ENCODE measurements at places on chromosomes 13 and 19. TPM values are rescaled to one million over a fixed set of nuclear protein-coding genes. Genes with fewer than 3 reads are reported as not detected.

DNA sequence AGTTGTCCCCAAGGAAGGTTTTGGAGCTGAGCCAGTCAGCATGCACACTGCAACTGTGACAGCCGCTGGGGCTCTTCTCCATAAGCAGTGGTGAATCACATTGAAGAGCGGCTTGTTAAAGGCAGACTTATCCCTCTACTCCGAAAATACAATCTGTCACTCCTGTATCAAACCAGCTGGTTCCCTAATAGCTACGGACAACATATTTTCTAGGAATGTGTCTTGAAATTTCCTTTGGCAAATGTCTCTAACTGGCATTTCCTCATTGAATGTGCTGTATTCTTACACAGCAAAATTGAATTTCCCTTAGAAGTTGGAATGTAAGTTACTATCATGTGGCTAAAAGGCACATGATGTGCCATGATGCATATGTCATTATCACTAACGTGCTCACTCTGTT lies 104.0 kb upstream of the GPR12 start:
- no peak for ATAC-seq

- ATAC-seq: no peak
Measured at GRCh38 chr13:110774051-110774450, 60.6 kb downstream of the ING1 start.

DNA sequence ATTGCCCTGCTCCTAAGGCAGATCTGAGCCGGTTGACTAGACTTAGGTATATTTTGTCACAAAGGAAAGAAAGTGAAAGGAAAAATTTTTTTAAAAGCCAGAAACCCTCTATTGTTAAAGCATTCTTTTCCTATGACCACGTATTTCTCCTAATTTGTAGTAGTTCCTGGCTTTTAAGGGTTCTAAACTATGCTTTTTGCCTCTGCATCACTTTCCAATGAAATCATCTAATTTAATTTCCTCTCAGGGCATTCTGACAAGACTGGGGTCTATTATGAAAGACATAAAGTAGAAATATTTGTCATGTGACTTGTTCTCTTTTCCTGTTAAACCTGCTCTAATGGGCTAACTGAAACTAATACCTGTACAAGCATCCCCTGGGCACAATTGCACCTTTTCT lies 233.0 kb upstream of the PRR20A start:
- no peak for ATAC-seq

DNA sequence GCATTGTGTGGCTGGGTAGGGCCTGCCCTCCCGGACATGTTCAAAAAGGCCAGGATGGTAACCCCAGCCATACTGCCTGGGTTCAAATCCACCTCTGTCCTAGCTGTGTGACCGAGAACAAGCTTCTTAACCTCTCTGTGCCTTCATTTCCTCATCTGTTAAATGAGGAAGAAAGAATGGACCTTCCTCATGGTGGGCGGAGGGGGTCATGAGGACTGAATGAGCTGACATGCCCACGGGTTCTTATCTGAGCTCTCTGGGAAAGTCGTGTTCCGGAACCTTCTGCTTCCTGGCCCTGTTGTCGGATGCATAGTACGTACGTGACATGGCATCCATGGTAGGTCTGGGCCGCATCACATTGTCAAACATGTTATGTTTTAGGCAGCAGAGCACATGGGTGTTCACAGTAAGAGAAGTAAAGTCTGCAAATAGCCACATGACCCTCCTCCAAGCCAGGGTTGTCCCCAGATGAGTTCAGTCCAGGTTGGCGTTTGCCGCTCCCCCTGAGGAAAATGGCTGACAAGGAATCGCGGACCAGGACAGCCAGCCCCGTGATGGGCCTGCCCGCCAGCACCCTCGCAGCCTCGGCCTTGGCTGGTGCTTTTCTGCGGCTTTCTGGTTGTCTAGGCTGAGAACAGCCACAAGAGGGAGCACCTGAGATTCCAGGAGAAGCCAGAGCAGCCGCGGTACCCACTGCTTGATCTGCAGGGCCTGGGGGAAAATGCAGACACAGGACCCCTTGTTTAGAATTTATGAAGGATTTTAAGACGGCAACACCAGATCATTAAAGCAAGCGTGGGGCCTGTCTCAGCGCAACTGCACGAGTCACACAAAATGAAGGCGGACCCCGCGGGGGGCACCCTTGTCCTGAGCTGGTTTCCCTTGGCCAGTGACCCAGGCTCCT lies 2.4 kb upstream of the NTN5 start:
- peak; percentile 89 for ATAC-seq

DNA sequence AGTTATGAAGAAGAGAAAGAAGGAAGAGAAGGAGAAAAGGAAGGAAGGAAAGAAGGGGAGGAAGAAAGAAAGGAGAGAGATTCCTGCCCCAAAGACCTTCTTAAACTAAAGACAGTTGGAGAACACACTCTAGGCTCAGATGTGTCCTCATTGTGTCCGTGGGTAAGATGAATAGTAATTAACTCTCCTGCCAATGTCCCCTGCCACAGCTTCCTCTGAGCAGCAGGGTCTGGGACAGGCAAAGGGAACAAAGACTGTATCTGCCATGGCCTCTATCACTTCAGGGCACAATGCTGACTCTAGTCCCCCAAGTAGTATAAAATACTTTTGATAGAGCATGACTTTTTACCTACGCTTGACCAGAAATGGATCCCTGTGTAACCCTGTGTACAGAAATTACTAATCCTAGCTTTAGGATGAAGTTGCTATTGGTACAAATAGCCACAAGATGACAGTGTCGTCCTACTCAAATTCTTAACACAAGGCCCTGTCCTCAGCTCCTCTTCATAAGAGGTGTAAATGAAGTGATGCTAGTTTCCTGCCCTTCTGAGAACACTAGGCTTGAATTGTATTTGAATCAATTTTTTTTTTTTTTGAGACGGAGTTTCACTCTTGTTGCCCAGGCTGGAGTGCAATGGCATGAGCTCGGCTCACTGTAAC lies 186.2 kb upstream of the GPR12 start:
- peak; percentile 69 for ATAC-seq

GRCh38 chr19:29681422-29682235 lies 16.4 kb downstream of the PLEKHF1 start:
- ATAC-seq: no peak

DNA sequence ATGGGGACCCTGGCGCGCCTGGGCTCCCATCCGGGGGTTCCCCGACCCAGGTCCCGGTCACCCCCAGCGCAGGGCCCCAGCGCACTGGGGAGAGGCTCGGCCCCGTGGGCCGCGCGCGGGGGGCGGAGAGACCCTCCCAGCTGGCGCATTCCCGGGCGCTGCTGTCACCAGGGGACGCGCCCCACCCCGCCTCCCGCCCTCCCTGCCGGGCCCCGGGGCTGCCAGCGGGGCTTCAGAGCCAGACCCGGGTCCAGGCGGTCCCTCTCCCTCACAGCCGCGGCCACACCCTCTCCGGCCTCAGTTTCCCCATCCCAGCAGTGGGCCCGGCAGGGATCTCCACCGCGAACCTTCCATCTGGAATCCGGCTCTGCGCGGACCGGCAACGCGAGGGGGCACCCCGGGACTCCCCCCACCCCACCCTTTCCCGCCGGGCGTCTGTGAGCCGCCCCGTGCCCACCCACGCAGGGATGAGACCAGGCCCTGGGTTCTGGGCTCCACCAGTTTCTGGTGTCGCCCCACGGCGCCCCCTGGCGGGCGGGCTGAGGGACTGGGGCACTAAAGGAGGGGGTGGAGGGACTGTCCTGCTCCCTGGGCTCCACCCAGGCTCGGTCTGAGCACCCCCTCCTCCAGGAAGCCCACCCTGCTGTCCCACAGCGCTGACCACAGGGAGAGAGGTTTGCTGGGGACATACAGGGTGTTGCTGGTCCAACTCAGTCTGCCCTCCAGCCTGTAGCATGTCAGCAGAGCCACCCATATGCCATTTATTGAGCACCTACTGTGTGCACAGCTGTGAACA lies 878 bp upstream of the ADAMTSL5 start:
- ATAC-seq: peak; percentile 63

- peak; percentile 86 for ATAC-seq
Measured at GRCh38 chr13:86757236-86757978, 913.8 kb upstream of the SLITRK5 start.

- ATAC-seq: no peak
Measured at GRCh38 chr13:52374873-52375411, 31.0 kb downstream of the THSD1 start.

GRCh38 chr13:59464926-59465325 lies 698.8 kb downstream of the DIAPH3 start:
- ATAC-seq: no peak

DNA sequence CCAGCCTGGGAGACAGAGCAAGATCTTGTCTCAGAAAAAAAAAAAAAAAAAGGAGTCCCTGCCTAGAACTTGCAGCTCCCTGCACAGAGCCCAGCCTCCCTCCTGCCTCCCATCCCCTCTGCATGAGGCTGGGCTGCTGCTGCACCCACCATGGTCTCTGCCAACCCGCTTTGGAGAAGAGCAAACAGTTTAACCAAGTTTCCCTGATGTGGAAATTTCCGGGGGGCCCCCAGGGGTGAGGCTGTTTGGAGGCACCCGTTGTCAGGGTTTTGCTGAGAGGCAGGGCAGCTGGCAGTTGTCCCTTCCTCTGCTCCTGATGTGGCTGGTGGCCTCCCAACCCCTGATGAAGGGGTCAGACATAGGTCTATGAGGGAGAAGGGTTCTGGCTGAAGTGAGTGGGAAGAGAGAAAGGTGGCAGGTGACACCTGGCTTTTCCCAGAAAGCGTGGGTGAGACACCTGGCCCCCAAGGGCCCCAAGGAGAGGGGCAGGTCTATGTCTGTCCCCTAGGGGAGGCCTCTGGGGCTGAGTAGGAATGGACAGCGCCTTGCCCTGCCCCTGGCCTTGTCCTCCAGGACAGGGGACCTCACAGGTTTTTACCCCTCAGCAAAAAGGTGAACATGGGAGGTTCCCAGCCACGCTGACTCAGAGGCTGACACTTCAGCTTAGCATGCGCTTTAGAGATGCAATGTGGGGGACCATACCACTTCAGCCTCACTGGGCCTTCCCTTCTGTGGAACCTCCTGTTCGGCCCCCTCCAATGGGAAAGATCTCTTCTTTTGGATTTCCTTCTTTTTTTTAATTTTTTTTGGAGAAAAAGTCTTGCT lies 5.5 kb downstream of the LRP3 start:
- no peak for ATAC-seq

DNA sequence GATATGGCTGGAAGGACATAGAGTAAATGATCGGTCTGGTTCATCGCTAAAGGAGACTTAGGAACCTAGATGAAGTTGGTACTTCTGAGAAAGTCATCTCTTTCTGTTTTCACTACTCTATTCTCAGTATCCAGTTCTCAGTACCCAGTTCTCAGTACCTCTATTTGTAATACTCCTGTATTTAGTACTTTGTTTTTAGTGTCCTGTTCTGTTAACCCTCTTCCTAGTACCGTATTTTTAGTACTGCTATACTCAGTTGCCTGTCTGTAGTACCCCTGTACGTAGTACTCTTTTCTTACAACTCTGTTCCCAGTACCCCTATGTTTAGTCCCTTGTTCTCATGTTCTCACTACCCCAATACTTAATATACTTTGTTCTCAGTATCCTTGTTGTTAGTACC lies 1.2 kb downstream of the RFXAP start:
- ATAC-seq: peak; percentile 77

Gene NCR1
- total RNA-seq: not detected

Gene TNFAIP8L1
- 23.6 TPM for total RNA-seq

- ATAC-seq: no peak
Measured at GRCh38 chr13:99996381-99996973, 14.9 kb downstream of the ZIC2 start.

DNA sequence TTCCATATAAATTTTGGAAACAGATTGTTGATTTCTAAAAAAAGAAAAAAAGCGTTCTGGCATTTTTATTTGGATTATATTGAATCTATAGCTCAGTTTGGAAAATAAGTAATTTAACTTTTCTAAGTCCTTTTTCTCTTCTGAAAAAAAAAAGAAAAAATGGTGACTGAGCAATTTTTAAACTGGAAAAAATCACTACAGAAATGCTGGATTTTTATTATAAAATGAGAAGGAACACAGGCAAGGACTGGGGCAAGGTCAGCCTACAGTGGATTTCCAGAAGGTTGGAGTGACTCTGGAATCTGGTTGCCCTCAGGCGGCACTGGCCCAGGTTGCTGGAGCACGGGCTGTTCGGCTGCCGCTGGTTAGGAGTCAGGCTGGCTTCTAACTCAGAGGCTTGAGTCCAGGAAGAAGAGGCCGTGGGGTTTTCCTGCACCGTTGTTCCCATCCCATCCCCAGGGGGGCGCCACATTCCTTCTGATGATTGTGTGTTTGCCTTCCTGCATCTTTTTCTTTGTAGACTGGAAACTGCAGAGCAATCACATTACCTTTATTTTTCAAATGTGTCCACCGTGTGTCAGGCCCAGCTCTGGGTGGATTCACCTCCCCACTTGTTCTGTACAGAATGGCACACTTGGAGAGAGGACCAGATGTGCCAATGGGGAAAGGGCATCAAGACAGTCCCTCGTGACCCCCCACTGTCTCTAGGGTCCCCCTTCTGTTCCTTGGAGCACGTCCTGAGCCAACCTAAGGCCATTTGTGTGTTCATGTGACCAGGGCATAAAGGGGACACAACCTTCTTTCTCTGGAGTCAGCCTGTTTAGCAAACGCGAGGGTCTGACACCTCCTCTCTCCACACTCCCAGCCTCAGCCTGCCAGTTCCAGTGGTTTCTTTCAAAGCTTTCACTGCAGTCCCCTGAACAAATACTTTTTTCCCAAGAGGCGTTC lies 44.5 kb upstream of the GTF3A start:
- ATAC-seq: peak; percentile 69

DNA sequence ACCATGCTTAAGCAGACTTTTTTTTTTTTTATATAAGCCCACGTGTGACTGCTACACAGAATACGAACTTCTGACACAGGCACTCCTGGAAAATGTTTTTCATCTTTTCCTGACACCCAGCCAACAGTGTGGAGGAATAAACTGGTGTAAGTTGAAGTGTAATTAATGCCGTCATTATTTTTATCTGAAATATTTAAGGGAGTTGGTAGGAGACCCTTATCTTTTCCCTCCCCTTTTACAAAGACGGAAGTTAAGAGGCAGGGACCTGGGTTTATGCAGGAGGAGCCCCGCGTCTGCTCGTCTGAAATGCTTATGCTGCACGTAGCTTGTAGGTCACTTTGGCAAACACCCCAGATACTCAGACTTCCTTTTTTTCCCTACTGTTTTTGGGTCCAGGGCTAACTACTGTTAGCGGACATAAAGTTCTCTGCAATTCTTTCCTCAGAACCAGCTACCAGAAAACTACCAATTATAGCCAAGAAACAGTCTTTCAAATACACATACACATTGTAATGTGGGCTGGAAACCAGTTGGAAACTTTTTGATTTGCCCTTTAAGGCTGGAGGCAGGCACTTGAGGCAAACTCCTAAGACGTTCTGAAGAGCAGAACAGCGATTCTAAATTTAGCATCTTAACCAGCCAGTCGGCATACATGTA lies 50.8 kb downstream of the EFNB2 start:
- no peak for ATAC-seq

Gene IGLON5
- 0.09 TPM for total RNA-seq

DNA sequence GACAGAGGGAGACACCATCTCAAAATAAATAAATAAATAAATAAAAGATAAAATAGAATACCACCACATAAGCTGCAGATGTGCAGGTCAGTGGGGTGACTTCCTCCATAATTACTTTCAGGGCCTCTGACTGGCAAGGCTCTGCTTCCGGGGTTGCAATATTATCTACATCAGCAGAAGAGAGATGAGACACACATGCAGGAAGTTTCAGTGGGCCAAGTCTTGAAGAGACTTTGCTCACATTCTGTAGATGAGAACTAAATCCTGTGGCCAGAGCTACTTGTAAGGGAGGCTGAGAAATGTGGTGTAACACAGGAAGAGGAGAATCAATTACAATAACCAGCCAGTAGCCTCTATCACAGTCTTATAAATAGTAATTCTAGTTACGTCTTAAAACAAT lies 89.9 kb upstream of the MAB21L1 start:
- ATAC-seq: no peak

Data from activated T-helper 17 cell treated with anti-CD3 and anti-CD28 coated beads, Interleukin-2, amount 50 U/mL, for 72 hours (primary cell).